Testis (tissue), 5 donors: ENCODE measurements at places on chromosomes 6 and 20.
A peak's percentile ranks its signal among the peaks of the same experiment; 100 is the strongest.

DNA sequence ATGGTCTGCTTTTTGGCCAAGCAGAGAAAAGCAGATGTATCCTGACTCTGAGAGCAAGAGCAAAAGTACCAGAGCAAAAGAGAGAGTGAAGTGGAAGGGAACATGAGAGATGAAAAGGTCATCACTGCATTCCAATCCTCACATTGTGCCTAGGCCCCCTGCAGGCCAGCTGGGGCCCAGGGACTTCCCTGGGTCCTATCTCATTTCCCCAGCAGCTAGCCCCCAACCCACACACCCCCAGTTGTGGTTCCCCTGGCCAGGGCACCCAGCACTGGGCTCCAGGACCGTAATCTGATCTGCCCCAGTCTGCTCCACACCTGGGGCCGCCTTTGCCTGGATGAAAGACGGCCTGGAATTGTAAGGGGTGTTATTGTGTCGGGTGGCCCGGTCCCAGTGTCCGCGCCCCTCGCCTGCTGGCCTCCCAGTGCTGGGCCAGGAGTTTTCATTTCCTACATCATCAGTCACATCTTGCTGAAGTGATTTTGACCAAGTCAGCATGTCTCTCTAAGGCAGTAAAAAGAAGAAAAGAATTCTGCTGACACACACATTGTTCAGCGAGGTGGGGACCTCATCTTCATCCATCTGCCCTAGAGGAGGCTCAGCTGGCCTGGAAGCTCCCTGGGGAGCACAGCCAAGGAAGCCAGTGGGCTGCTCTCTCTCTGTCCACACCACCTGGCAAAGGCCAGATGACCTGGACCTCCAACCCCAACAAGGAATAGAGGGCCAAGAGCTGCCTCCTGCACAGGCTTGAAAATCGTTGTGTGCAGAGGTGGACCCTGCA, 4.0 kb upstream of the BMP7 start:
- no peak for DNase-seq

DNA sequence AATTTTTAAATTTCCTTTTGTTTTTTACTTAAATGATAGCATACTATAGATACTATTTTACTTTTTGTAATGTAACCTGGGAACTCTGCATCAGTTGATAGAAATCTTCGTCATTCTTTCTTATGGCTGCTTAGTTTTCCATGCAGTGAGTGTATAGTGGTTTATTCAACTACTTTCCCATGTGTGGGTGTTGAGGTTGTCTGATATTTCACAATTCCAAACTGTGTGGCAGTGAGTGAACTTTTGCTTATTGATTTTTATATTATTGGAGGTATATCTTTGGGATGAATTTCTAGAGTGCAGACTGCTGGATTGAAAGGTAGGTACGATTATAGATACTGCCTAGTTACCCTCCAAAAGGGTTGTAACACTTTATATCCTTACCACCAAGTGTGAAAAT, 136.5 kb downstream of the CDKAL1 start:
- DNase-seq, result no peak

DNA sequence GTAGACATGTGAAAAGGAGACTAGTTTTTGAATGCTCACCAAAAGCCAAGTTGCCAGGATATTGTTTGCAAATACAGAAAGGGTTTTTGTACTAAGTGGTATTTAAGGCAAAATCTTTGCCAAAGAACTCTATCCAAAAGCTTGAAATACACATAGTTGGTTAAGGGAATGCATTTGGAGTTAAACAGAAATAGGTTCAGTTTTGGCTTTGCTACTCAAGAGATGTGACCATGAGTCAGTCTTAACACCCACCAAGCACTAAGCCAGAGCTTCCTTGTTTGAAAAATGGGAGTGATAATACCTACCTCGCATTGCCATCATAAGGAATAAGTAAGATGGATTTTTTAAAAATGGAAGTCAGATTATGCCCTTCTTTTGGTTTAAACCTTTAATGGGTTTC, 191.7 kb upstream of the LAMP5 start:
- no peak for DNase-seq

DNA sequence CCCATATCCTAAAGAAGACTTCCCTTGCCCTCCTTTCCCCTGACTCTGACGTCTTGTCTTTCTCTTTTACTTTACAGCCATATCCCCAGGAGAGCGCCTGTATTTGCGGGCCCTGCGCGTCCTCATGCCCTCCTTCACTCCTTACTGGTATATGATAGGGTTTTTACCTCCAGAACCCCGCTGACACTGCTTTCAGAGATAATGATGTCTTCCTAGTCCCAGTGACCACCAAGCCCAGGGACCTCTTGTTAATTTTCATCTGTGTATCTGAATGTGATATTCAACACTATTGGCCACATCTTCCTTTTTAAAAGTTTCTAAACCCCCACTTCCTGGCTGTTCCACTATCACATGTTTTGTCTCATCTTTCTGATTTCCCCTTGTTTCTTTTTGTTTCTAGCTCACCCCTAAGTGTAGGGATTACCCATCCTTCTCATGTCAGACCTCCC, 102.0 kb downstream of the HIVEP1 start:
- DNase-seq, result no peak

DNA sequence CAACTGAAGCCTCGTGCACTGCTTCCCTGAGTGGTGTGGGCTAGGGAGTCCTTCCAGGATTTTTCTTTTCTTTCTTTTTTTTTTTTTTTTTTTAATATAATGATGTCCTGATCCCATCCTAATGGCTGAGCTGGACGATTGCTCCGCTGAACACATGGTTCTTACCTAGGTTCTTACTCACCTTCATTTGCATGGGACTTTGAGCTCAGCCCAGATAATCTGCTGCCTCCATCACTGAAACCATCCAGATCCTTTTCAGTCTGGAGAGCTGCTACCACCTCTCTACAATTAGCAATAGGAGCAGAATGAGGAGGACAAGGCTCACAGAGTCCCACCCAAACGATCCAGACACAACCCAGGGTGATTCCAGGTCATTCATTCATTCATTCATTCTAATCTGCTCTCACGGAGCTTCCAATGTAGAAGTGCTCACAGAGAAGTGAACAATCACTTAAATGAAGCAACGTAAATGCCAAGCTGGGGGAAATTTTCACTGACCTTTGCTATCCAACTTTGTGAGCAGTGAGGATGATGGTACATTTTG, 246.3 kb upstream of the RREB1 start:
- no peak for DNase-seq

DNA sequence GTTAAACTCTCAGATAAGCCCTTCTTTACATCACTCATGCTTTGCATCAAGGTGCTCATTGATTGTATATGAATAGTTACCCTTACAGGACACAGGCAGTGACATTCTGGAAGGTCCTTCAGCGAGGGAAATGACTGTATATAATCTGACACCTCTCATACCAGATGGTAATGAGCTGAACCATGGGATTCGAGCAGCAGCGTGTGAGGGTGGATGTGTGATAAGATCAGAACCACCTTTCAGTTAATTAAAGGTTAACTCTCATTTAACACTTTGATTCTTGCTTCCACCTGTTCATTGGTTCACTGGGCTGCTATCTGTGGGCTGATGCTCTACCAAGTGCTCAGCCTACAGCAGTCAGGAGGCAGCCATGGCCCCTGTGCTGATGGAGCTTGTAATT, 24.2 kb downstream of the NEDD9 start:
- no peak for DNase-seq

GRCh38 chr6:119109654-119110325, 31.3 kb upstream of the FAM184A start:
- no peak for DNase-seq

- no peak for DNase-seq
These were observed 30.1 kb downstream of the PHF20 start for GRCh38 chr20:35801865-35802264.

GRCh38 chr20:414161-414560, 6.1 kb downstream of the RBCK1 start:
- DNase-seq, result no peak

- DNase-seq, result no peak
These were observed 242.3 kb upstream of the SUPT3H start for GRCh38 chr6:45619994-45620471.

GRCh38 chr6:30568245-30568644, 3.0 kb upstream of the ABCF1 start:
- DNase-seq, result no peak

GRCh38 chr6:170443151-170443662, 109.9 kb downstream of the PSMB1 start:
- no peak for DNase-seq

GRCh38 chr6:53347921-53348370, 804 bp downstream of the ELOVL5 start:
- DNase-seq, result peak; percentile 72

DNA sequence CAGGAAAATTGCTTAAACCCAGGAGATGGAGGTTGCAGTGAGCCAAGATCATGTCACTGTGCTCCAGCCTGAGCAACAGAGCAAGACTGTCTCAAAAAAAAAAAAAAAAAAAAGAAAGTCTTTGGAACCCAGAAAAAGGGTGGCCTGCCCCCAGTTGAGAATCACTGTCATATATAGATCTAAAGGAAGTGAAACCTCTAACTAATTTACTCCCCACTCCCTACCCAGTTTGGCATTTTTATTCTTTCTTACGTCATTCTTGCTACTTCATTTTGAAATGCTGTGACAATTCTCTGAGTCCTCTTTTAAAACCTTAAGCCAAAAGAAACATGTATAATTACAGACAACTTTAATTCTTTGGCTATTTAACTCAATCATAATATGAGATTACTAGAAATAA, 254.8 kb downstream of the CDC5L start:
- no peak for DNase-seq

DNA sequence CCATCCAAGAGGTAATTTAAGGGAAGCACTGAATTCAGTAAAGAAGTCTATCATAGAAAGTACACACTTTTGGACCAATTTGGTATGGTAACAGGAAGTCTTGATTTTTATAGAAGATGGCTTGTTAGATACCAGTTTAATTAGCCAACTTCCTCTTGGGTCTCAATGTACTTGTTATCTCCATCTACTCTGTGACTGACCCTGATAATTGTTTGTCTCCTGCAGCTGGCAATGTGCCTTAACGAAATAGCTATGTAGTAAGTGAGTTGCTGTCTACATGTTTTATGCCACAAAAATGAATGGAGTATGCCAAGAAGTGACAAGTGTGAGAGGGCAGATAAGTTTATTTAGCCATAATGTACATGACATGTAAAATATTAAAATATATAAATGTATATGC, 410.5 kb upstream of the MAN1A1 start:
- no peak for DNase-seq

- no peak for DNase-seq
These were observed 206.4 kb downstream of the LAMA2 start for GRCh38 chr6:129089357-129089756.

DNA sequence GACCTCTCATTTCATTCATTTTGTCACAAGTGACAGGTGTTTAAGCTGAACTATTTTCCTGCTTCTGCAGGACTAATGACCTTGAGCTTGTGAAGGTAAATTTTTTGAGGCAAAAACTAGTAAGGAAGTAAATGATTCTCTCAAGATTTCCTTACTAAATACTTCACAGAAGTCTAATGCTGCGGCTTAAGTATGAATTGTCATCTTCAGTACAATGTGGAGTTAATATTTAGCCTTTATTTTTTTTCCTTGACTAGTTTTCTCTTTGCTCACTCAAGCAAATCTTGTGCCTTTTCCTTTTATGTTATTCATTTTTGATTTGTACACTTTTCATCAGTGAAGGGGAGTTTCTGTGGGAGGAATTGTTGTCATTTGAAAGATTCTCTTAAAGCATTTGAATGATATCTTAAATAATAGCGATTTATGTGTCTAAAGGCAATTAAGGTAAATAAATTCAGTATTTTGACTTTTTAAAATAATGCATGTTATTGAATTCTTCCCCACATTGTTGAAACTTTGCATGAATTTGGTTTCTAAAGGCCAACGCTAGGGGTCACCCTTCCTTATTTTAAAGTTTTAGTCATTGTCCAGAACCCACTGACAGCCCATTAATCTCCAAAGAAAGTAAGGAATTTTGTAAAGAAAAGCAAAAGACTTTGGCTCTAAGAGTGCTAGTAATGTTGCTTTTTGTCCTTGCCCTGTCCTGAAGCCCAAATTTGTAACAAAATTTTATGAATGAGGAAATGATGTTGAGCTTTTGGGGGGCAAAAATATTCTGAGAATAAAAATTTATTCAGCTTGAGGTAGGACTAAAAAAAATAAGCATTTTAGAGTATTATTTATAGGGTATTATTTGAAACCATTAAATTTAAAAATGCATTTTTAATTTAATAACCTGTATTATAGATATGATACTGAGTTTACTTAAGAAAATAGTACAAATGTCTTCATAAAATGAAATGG, 157.4 kb upstream of the LAMA2 start:
- peak; percentile 39 for DNase-seq

DNA sequence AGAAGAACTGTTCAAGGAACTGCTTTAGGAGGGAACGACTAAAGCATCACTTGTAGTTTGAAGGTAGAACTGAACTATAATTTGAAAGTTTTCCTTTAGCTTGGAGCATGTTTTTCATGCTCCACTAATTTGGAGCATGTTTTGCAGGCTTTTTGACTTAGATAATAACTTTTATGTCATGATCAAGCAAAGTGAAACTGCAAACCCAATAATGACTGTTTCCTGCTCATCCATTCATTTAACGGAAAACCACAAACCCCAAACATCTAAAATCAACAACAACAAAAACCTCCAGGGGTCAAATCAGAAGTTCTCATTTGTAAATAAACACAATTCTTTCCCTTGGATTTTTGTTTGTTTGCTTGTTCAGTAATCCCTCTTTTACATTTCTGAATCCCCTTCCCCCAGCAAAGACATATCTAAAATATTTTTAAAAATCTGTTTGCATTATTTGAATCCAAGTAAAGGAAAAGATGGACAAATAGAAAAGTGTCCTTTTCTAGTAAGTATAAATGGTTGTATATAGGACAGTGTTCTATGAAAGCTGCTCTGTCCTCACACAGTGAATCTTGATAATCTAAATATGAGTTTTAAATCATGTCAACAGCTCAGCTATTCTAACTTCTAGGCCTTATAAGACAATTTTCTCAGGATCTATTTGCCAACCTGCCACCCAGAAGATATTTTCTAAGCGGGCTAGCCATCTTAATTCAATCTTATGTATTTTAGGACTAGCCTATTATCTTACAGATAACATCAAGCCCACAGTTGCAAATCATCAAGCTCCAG, 2.6 kb downstream of the SIM1 start:
- DNase-seq, result no peak

- DNase-seq, result no peak
These were observed 2.7 kb downstream of the GFRA4 start for GRCh38 chr20:3660262-3661059.

DNA sequence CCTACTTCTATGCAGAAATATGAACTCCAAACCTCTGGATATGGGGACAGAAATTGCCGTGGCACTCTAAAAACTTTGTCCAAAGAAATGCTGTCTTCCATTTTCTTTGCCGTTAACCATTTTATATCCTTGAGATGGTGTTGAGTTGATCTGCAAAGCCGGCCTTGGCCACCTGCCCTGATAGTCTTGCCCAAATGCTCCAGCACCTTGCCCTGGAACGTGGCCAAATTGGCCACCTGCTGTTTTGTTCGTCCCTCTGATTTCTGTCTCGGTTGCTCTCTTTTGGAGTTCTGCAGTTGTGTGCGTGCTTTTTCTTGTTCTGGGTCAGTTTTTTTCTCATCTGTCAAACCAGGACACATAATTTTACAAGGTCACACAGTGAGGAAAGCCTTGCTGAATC, 239.7 kb upstream of the GMDS start:
- no peak for DNase-seq

GRCh38 chr6:21753241-21754108, 159.9 kb downstream of the SOX4 start:
- no peak for DNase-seq
